ENCODE measurements at places on chromosomes 5 and 9. TPM values are rescaled to one million over a fixed set of nuclear protein-coding genes. Genes with fewer than 3 reads are reported as not detected.

Gene CD14
- polyA plus RNA-seq: 0.29 TPM

Gene FAM114A2
- polyA plus RNA-seq: 23.8 TPM

- DNase-seq: no peak
These were observed 204.8 kb downstream of the GAPVD1 start for GRCh38 chr9:125466411-125466810.

- DNase-seq: no peak
These were observed 121.3 kb upstream of the OSMR start for GRCh38 chr5:38724301-38725030.

DNA sequence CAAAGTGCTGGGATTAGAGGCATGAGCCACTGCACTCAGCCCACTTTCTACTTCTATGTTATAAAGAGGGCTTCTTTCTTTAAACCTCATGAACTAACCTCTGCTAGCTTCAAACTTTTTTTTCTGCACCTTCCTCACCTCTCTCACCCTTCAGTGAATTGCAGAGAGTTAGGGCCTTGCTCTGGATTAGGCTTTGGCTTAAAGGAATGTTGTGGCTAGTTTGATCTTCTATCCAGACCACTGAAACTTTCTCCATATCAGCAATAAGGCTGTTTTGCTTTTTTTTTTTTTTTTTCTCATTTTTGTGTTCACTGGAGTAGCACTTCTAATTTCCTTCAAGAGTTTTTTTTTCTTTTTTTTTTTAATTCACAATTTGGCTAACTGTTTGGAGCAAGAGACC, 216.4 kb upstream of the MAP3K1 start:
- DNase-seq: no peak

DNA sequence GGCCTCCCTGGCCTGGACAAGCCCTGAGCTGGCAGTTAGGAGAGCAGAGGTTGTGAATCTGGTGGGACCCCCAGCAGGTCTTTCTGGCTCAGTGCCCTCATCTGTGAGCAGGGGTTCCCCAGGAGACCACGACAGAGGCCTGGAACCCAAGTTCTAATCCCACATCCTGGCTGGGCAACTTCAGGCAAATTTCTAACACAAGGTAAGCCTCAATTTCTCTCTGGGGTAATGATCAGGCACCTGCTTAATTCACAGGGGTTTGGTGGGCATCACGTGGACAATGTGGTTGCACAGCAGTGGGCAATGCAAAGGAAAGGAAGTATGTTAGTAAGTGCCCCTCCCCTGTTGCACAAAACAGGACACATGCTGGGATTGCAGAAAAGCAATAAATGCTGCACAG, 1.9 kb upstream of the KCNIP1 start:
- no peak for DNase-seq
